BE2C (cell line): ENCODE measurements at places on chromosomes 5 and 9.

GRCh38 chr9:109001275-109001676 lies 12.0 kb downstream of the CTNNAL1 start:
- no peak for DNase-seq

GRCh38 chr9:137173796-137174664 lies 2.2 kb upstream of the TMEM210 start:
- DNase-seq: no peak

- DNase-seq: no peak
Measured at GRCh38 chr5:137304226-137304874, 194.8 kb downstream of the SPOCK1 start.

DNA sequence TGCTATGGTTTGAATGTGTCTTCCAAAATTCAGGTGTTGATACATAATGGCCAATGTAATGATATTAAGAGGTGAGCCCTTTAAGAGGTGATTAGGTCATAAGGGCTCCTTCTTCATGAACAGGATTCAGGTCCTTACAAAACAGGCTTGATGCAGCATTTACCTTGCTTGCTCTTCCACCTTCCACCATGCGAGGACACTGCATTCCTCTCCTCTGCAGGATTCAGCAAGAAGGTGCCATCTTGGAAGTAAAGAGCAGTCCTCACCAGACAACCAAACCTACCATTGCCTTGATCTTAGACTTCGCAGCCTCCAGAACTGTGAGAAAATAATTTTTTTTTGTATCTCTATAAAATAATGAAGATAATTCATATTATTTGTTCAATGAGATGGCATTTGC lies 314.0 kb upstream of the SMARCA2 start:
- DNase-seq: no peak

GRCh38 chr5:38739705-38740045 lies 106.1 kb upstream of the OSMR start:
- no peak for DNase-seq

- DNase-seq: no peak
Measured at GRCh38 chr5:16558984-16559629, 57.7 kb downstream of the RETREG1 start.
